ENCODE measurements at places on chromosomes 11 and 22.

DNA sequence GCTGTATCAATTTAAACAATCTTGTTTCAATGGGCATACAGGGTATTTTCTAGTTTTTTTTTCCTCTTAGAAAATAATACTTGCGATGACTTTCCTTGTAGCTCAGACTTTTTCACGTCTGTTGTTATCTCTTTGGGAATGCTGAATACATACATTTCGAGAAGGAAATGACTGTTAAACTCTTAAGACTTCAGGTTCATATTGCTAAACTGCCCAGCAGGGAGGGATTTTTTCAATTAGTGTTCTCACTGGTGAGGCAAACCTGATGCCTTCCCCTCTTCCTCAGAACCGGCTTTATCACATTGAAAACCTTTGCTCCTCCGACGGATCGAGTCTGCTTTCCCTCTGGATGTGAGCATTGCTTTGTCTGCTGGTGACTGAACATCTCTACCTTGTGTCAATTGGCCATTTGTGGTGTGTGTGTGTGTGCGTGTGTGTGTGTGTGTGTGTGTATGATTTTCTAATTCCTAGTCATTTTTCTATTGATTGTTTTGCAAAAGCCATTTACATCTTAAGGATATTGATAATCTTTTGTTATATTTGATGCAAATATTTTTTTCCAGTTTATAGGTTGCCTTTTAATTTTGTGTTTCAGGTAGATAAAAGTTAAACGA is 6.6 kb downstream of the NEAT1 start:
- no peak for DNase-seq

GRCh38 chr11:10683429-10683828 is 10.1 kb downstream of the IRAG1 start:
- no peak for DNase-seq

DNA sequence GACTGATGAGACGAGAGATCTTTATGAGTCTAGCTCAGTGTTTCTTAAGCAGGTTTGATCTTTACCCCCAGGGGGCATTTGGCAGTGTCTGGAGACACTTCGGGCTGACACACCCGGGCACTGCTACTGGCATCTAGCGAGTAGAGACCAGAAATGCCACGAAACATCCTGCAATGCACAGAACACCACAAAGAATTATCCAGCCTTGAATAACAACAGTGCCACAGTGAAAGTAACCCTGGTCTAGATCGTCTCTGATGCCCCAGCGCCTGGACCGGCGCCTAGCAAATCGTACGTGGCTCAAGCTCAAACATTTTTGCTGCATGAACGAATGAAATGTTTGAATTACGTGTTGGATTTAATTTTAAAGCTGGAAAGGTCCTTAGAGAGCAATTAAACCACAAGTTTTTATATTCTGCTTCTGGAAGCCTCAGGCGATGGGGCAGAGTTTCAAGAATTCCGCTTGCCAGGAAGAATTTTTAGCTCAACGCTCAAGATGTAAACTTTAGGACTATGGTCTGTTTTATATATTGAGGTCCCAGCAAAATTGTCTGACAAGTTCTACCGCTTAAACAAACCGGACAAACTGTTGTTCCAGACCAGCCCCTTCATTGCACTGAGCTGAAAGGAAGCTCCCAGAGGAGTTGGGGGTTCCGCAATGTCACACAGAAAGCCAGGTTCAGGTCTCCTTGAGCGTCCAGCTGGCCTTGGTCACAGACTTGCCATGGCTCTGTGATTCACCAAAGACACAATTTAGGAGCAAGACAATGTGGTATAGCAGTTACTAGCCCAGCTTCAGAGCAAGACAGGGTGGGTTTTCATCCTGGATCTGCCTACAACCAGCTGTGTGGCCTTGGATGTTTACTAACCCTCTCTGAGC is 44.2 kb upstream of the SMTN start:
- no peak for DNase-seq

- no peak for DNase-seq
These were observed 16.2 kb downstream of the ARVCF start for GRCh38 chr22:20000246-20001081.

- no peak for DNase-seq
These were observed 81.4 kb upstream of the CD82 start for GRCh38 chr11:44483919-44484610.

DNA sequence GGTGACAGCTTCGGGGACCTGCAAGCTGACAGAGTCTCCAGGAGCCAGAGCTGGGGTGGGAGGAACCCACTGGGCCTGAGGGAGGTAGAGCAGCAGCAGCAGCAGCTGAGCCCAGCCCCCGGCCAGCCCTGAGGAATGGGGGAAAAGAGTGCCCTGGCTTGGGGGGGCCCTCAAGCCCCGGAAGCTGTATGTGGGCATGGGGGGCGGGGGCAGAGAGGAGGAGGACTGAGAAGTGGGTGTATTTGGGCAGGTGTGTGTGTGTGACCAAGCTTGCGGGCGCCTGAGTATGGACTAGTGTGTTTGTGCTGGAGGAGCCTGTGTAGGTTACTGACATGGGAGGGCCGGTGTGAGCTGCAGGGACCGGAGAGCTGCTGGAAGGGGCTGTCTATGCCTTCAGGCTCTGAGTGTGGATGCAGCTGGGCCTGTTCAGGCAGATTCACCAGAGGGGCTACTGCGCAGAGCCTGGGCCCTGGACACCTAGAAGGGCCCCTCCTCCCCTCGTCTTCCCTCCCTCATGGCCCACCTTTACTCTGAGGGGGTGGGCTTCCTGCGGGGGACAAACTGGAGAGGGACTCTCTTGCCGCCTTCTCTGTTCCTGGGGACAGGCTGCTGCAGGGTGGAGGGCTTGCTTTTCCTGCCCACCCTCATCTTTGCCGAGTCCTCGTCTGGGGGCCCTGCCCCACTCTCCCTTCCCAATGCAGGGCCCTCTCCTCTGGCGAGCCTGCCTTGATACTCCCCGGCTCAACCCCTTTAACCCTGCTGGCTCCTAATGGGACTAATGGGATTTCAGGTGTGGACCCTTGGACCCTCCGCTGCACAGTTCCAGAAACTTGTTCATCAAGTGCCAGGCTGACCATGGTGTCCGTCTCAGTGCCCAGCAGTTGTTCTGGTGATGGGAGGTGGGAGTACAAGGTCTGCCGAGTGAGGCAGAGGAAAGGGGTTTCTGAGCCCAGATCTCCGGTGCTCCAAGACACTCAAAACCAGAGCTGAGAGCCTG is 28.2 kb downstream of the ST3GAL4 start:
- DNase-seq: no peak

GRCh38 chr11:126392633-126393013 is 37.1 kb downstream of the ST3GAL4 start:
- no peak for DNase-seq

DNA sequence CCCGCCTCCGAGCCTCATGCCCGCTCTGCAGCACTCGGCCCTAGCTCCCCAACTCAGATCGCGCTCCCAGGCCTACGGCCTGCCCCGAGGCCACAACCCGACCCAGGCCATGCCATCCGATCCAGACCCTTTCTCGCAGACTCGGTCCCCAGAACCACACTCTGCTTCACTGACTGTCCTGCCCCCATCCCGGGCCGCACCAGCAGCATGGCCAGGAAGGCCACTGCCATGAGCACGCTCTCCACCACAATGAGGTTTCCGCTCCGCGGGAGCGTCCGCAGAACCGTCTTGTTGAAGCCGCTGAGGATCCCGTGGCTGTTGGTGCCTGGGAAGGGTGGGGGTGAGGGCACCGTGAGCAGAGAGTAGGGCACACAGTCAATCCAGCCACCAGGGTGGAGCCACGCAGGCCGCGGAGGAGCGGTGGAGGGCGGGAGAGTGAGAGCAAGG is 6.4 kb downstream of the UNC93B1 start:
- no peak for DNase-seq

DNA sequence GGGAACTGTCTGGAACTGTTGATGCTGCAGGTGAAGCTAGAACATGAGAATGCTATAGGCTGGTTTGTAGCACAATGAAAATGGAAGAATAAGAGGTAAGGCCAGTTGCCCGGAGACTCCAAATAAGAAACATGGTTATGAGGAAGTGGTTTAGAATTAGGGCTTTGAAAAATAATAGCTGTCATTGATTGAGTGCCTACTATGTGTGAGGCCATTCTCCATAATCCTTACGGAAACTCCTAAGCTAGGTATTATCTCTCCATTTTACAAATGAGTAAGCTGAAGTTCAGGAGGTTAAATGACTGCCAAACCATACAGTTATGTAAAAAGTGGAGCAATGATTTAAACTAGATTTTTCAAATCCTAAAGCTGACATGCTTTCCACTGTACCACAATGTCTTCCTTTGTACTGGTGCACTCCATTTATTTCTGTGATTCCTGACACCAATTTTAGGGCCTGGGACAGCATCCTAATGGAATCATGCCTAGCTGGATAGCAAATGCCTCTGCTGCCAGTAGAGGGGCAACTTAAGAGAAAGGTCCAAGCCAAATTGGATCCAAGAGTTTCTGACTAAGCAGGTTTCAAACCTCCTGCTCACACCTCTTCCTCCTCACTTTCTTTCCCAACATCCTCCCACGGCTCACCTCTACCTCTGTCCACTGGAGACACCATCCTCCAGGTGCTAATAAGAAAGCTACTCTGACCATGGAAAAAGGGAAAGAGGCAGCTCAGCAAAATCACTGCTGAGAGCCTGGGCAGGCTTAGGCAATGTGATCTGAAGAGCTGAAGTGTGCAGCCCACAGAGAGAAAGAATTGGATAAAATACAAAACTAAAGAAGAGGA is 46.9 kb upstream of the PICALM start:
- DNase-seq: no peak

GRCh38 chr11:5137996-5138395 is at the start of gene OR52A5:
Gene OR52A5, minus strand, starts transcription at chr11:5138356. Its CDS starts 5,714 bp downstream, at chr11:5132642.
- DNase-seq: no peak

- no peak for DNase-seq
These were observed 6.7 kb upstream of the TSKU start for GRCh38 chr11:76776472-76776871.

DNA sequence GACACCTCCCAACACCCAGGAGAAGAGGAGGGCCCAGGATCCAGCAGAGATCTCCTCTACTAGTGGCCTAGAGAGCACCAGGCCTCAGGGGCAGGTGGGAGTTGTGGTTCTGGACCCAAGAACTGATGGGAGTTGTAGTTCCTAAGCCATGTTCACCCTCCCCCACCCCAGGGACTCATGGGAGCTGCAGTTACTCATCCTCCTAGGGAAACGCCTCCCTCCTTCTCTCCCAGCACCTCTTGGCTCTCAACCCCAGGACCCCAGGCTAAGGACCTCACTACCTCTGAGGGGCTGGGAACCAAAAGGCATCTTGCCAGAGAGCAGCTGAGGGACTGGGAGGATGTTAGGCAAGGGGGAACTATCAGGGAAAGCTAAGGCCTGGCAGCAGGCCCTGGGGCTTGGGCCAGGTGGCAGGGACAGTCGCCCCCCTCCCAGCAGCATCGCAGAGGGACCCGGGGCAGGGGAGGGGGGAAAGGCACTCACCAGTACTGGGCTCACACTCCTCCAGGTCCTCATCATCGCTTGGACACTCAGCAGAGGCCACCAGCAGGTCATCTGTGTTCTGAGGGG is 28.9 kb downstream of the SLC22A12 start:
- no peak for DNase-seq

DNA sequence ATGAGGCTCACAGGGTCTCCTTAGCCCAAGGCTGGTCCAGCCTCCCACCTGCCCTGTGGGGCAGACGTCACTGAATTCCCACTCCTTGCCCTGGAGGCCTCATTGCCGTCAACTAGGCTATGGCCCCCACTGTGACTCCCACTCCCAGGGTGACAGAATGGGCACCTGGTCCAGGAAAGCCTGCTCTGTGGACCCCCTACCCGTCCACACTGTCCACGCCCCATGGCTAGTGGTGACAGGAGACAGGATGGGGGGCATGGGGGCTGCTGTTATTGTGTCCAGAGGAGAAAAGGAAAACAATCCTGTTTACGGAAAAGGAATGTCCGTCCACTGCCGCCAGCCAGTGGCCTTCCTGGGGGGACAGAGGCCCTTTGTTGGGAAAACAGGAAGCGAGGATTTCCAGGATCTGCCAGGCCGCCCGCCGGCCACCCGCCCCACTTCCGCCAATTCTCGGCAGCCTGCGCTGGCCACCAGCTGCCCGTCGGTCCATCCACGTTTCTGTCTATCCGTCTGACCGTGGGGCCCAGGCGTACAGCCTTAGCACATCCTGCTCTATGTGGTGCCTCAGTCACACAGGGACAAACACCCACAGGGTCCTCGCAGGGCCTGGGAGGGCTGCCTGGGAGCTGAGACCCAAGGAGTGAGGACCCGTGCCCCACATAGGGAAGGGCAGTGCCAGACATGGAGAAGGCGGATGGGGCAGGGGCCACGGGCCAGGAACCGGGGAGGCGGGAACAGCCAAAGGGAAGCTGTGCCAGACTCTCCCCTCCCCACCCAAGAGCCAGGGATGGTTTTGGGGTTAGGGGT is 19.5 kb downstream of the CRELD2 start:
- no peak for DNase-seq

- DNase-seq: no peak
These were observed 230.5 kb downstream of the MIAT start for GRCh38 chr22:26887916-26888315.

- no peak for DNase-seq
These were observed 32.5 kb upstream of the PHF21B start for GRCh38 chr22:45042263-45042662.

- DNase-seq: no peak
These were observed 944 bp upstream of the SCGB1D2 start for GRCh38 chr11:62241095-62241494.

DNA sequence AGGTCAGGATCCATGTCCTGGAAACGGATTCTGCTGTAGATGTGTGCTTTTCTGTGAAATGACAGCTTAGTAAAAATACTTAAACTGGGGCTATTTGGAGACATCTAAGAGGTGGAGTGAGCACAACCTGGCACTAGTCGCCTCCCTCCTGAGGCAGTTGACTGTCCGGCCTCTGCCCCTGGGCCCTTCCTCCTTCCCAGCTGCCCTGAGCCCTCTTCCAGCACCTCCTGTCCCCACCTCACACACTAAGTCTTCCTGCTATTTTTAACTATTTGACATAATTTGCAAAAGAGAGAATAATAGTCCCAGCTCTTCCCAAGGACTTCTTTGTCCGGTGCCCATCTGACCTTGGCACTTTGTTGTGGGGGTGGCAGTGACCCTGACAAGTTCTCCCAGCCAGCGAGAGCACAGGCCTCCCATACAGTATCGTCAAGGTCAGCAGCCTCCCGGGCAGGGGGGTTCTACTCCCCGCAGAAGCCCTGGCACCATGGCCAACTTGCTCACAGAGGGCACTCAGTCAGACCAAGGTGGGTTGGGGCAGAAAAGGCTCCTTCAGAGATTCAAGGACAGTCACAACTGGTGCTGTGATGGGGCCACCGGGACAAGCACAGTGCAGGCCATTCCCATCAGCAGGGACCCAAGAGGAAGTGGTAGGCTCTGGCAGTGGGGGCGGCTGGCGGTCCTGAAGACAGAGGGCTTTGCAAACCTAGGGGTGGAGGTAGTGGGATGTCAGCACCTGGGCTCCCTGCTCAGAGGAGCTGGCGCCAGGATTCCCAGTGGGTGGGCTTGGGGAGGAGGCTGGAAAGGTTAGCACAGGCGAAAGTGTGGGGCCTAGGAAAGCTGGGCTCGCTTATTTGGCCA is 5.5 kb upstream of the NEAT1 start:
- no peak for DNase-seq

DNA sequence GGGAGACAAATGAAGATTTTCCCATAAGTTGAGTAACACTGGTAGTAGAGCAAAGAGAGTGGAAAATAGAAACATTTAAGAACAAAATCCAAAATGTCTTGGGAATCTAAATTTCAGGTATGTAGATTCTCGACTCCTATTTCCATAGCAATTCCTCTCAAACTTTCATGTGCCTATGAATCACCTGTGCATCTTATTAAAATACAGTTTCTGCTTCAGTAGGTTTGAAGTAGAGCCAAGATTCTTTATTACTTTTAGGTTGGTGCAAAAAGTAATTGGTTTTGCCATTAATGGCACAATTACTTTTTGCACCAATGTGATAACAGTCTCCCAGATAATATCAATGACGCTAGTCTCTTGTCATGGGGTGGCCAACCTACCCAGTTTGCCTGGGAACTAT is 115.3 kb upstream of the SLC5A12 start:
- no peak for DNase-seq
